ENCODE measurements at places on chromosomes 4 and X. TPM values are rescaled to one million over a fixed set of nuclear protein-coding genes. Genes with fewer than 3 reads are reported as not detected.

GLOD5 gene
- total RNA-seq, result 0.76 TPM

GUCY1B1 gene
- 33.1 TPM for total RNA-seq

CT55 gene
- total RNA-seq, result 0.12 TPM

NXF2 gene
- total RNA-seq, result not detected

PPEF2 gene
- not detected for total RNA-seq

MND1 gene
- 4.4 TPM for total RNA-seq

PCDH10 gene
- 3.4 TPM for total RNA-seq

WDFY3 gene
- 220 TPM for total RNA-seq

RAI2 gene
- 5.3 TPM for total RNA-seq

CXorf49 gene
- not detected for total RNA-seq

ZDHHC15 gene
- 5.1 TPM for total RNA-seq

CENPVL1 gene
- 0.18 TPM for total RNA-seq

FAM114A1 gene
- 49.9 TPM for total RNA-seq
